GM23248 (cell line): ENCODE measurements at places on chromosomes 11 and 22. TPM values are rescaled to one million over a fixed set of nuclear protein-coding genes. Genes with fewer than 3 reads are reported as not detected.

DNA sequence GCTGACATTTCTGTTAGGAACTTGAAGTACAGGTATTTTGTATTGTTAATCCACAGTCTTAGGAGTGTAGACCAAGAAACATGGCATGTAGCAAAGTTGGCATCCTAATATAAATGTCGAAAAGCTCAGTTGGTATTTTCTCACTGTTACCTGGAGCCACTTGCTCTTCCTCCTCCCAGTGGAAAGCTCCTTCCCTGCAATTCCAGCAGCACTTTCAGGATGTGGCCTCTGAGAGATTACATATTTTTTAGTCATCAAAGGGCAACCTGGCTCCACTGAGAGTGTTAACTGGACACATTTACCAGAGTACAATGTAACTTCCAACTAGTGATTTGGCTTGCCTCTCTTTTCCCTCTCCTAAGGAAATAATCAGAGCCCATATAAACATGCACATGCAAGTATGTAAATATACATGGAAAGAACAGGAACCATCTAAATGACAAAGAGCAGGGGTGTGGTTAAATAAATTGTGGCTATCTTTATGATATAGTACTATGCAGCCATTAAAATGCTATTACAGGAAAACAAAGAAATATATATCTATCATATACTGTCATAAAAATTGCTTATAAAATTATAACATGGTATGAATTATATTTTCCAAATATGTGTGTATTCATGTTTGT is 14.3 kb upstream of the EED start:
- no peaks in the 10 kb centered on the region for H3K36me3 ChIP-seq
- peaks cover 14% of the 10 kb centered on the region for H3K4me1 ChIP-seq
- H3K27ac ChIP-seq: peak overlapping the region; percentile 44
- H3K27me3 ChIP-seq: no peaks in the 10 kb centered on the region
- H3K4me3 ChIP-seq: no peak overlapping the region

CACNA1I gene
- not detected in 2 replicates for total RNA-seq

DNA sequence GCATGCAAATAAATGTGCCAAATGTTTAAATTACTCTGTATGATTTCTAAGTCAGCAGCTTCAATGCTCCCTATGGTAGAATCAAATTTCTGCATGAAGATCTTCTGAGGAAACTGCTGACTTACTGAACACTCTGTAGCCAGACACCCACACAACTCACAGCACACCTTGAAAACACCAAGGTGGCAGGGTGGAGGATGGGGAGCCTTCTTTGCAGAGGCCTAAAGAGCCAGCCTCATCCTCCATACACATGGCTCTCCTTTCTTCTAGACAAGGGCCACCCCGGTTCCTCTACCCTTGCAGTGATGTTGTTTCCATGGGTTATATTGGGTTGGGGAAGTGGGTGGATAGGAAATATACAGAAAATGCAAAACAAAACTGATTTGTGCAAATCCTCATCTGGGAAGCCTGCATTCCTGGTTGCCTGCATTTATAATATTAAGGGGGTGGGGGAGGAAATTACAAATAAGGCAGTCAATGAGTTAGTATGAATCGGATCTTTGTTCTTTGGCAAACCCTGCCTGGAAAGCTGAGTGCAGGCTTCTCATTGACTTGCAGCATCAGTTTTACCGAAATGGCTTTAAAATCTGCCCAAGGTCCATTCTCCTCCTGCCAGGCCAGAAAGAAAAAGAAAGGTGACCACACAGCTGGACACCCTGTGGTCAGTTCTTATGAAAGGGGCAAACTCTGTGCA is 15.8 kb upstream of the ETS1 start:
- H3K36me3 ChIP-seq: no peaks in the 10 kb centered on the region
- H3K4me1 ChIP-seq: peaks cover 12% of the 10 kb centered on the region
- no peak for DNase-seq
- H3K27me3 ChIP-seq: no peaks in the 10 kb centered on the region
- no peak overlapping the region for H3K4me3 ChIP-seq

DNA sequence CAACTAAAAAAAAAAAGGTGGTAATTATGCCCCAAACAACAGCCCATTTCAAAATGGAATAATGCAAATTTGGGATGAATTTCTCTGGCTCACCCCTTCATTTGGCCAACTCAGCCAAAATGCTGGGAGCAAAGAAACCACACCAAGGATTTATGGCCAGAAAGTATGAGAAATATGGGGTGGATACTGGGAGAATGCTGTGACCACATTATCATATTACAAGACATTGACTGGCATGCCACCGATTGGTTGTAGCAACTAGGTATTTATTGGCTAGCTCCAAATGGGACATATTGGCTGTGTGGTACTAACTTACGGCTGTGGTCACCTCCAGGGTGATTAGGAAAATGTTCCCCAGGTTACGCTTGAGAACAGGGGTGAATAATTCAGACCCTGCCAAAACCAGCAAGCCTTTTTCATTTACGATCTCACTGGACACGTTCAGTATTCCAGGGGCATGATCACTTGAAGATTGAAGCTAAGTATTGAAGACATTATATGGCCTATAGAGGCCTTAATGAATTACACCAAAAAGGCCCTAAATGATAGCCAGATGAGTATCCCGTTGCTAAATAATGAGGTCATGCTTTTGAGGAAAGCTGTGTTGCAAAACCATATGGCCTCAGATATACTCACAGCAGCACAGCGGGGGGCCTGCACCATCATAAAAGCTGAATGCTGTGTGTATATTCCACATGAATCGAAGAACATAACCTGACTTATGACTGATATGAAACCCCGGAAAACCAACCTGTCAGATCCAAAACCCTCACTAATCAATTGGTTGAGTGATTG is 3.8 kb upstream of the FDX1 start:
- H3K4me1 ChIP-seq: peaks cover 23% of the 10 kb centered on the region
- H3K27me3 ChIP-seq: no peaks in the 10 kb centered on the region
- H3K27ac ChIP-seq: peak overlapping the region; percentile 80
- peak; percentile 98 for DNase-seq

GRCh38 chr11:14237444-14237961 is 121.5 kb downstream of the RRAS2 start:
- no peak overlapping the region for H3K27ac ChIP-seq
- H3K27me3 ChIP-seq: peaks cover 14% of the 10 kb centered on the region
- DNase-seq: no peak

GRCh38 chr11:86370922-86371594 is 3.6 kb upstream of the CCDC81 start:
- peak overlapping the region; percentile 46; the same call in 1 of the 2 replicates for H3K27ac ChIP-seq
- peak; percentile 79 for DNase-seq
- no peaks in the 10 kb centered on the region for H3K27me3 ChIP-seq
- no peaks in the 10 kb centered on the region for H3K36me3 ChIP-seq
- 0 out of 2 replicates have a peak, but pooled peaks cover 7% of the 10 kb centered on the region for H3K4me1 ChIP-seq

- no peaks in the 10 kb centered on the region for H3K27me3 ChIP-seq
- no peak overlapping the region for H3K4me3 ChIP-seq
- peaks cover 18% of the 10 kb centered on the region; the same call in 1 of the 2 replicates for H3K36me3 ChIP-seq
- DNase-seq: no peak
- no peak overlapping the region for H3K27ac ChIP-seq
Measured at GRCh38 chr22:23803001-23803819, 16.4 kb downstream of the SMARCB1 start.

GRCh38 chr22:49616356-49617231 is 211.1 kb downstream of the BRD1 start:
- H3K36me3 ChIP-seq: no peaks in the 10 kb centered on the region
- H3K4me1 ChIP-seq: no peaks in the 10 kb centered on the region
- no peak for DNase-seq
- H3K4me3 ChIP-seq: no peak overlapping the region

DNAJC4 gene
- 2.7 and 11.0 TPM in 2 replicates for total RNA-seq

CWC15 gene
- total RNA-seq: 26.7 and 30.4 TPM in 2 replicates

- peak; percentile 67 for DNase-seq
- H3K36me3 ChIP-seq: no peaks in the 10 kb centered on the region
- peak overlapping the region; percentile 70 for H3K4me3 ChIP-seq
Measured at GRCh38 chr11:43576320-43576802, 104.2 kb upstream of the HSD17B12 start.

DUSP8 gene
- 0.11 TPM in 1 of 2 replicates, not detected in the other for total RNA-seq

FSHB gene
- total RNA-seq: not detected in 2 replicates

GRCh38 chr22:43113526-43114251 is 3.1 kb downstream of the BIK start:
- no peak overlapping the region for H3K4me3 ChIP-seq
- no peak overlapping the region for H3K27ac ChIP-seq
- peaks cover 20% of the 10 kb centered on the region for H3K27me3 ChIP-seq
- H3K36me3 ChIP-seq: no peaks in the 10 kb centered on the region

SYT8 gene
- not detected in 2 replicates for total RNA-seq

GRCh38 chr22:30933457-30933856 is 35.1 kb downstream of the MORC2 start:
- no peak overlapping the region for H3K4me3 ChIP-seq
- no peaks in the 10 kb centered on the region for H3K27me3 ChIP-seq
- H3K27ac ChIP-seq: no peak overlapping the region
- no peak for DNase-seq
- H3K36me3 ChIP-seq: peaks cover 59% of the 10 kb centered on the region
- no peaks in the 10 kb centered on the region for H3K4me1 ChIP-seq

DNA sequence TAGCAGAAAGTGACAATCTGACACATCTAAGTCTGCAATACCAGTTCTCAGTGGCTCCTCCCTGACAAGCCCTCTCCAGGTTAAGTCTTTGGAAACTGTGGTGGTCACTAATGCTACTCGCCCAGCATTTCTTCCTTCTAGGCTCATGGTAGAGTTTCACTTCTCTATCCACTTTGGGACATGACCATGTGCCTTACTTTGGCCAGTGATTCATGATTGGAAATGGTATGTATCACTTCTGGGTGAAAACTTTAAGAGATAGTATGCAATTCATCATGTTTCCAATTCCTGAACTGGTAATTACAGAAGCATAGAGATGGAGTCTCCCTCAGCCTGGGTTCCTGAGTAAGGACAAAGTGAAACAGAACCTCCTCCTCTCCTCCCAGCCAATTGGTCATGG is 151.5 kb upstream of the LMO1 start:
- H3K27ac ChIP-seq: no peak overlapping the region
- H3K4me1 ChIP-seq: no peaks in the 10 kb centered on the region
- H3K36me3 ChIP-seq: no peaks in the 10 kb centered on the region
- no peak for DNase-seq
- no peak overlapping the region for H3K4me3 ChIP-seq

ALDH3B1 gene
- total RNA-seq: 63.9 and 70.7 TPM in 2 replicates

IFTAP gene
- 11.3 and 27.5 TPM in 2 replicates for total RNA-seq

TREH gene
- total RNA-seq: not detected in 2 replicates

SLC35E4 gene
- total RNA-seq: 12.9 and 16.4 TPM in 2 replicates

DNA sequence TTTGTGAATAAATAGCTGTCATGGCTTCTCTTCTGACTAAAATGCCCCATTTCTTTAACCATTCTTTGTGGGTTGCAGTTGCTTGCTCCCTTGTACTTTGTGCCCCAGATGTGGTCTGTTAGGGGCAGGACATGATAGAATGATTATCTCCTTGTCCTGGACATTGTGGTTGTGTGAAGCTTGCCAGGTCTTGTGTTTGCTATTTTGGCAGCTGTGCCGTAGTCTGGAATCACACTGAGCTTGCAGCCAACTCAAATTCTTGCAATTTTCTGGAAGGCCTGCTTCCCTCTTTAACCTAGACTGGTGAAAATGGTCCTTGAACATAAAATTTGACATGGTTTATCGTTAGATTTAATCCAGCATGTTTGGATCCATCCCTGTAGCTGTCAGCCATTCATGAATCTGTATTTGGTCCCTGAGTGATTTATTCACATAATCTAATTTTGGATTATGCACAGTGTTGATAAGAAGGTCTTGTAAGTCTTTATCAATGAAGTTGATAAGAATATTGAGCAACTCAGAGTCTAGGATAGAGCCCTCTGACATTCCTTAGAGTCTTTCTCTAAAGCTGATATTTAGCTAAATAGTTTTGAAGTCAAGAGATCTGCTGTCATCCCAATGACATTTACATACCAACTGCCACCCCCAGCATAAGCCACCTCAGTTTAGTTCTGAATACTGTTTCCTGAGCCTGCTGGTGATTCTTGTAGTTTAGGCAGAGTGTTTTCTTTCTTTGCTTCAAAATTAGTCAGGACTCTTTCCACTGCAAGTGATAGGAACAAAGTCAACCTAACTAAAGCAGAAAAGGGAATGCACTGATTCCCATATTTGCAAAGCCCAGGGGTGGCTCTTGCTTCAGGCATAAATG is 9.8 kb downstream of the SPON1 start:
- H3K4me3 ChIP-seq: no peak overlapping the region
- H3K4me1 ChIP-seq: peaks cover 12% of the 10 kb centered on the region
- peak; percentile 42 for DNase-seq
- no peaks in the 10 kb centered on the region for H3K36me3 ChIP-seq

- H3K27ac ChIP-seq: no peak overlapping the region
- DNase-seq: no peak
- H3K36me3 ChIP-seq: no peaks in the 10 kb centered on the region
- H3K4me3 ChIP-seq: no peak overlapping the region
- peaks cover 6% of the 10 kb centered on the region; the same call in 1 of the 2 replicates for H3K27me3 ChIP-seq
- H3K4me1 ChIP-seq: peaks cover 4% of the 10 kb centered on the region; the same call in 1 of the 2 replicates
Measured at GRCh38 chr22:48088926-48089536, 1326.6 kb downstream of the TBC1D22A start.

GRCh38 chr11:119179983-119180382 is 5.3 kb upstream of the NHERF4 start:
- no peak for DNase-seq
- no peak overlapping the region for H3K4me3 ChIP-seq
- H3K27ac ChIP-seq: no peak overlapping the region

NRXN2 gene
- 0.51 and 5.6 TPM in 2 replicates for total RNA-seq

OR4X1 gene
- not detected in 2 replicates for total RNA-seq

BTG4 gene
- not detected in 2 replicates for total RNA-seq

TTC36 gene
- 1.1 TPM in 1 of 2 replicates, not detected in the other for total RNA-seq

- peaks cover 51% of the 10 kb centered on the region for H3K4me1 ChIP-seq
- H3K36me3 ChIP-seq: peaks cover 48% of the 10 kb centered on the region
- peak; percentile 67 for DNase-seq
- peak overlapping the region; percentile 95 for H3K27ac ChIP-seq
Measured at GRCh38 chr11:93740031-93740729, 1.1 kb downstream of the TAF1D start.

GRCh38 chr11:1748636-1749394 is 1.6 kb downstream of the IFITM10 start:
- DNase-seq: peak; percentile 79
- H3K4me1 ChIP-seq: peaks cover 21% of the 10 kb centered on the region
- no peaks in the 10 kb centered on the region for H3K36me3 ChIP-seq

- H3K4me1 ChIP-seq: peaks cover 15% of the 10 kb centered on the region
- no peaks in the 10 kb centered on the region for H3K27me3 ChIP-seq
- H3K27ac ChIP-seq: peak overlapping the region; percentile 78
- H3K4me3 ChIP-seq: no peak overlapping the region
Measured at GRCh38 chr11:3123761-3124733, 41.1 kb downstream of the OSBPL5 start.

FAM111B gene
- total RNA-seq: 2.1 and 4.5 TPM in 2 replicates

DNA sequence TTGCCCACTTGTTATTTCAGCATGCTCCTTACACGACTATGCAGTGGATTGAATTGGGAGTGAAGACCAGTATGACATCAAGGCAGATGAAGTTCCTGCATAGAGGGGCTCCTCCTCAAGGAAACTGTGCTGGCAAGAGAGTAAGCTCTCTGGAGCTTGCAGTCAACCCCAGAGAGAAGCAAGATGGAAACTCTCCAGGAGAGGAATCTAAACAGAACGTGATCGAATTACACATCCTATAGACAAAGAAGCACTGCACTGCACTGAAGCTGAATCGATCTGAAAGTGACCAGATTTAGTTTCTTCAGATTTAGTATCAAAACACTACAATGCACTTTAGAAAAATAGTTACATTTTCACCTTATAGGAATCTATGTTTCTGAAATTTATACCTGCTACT is 947.7 kb upstream of the TENM4 start:
- no peaks in the 10 kb centered on the region for H3K36me3 ChIP-seq
- no peaks in the 10 kb centered on the region for H3K4me1 ChIP-seq
- no peak for DNase-seq
- no peak overlapping the region for H3K4me3 ChIP-seq
- no peaks in the 10 kb centered on the region for H3K27me3 ChIP-seq

- no peaks in the 10 kb centered on the region for H3K27me3 ChIP-seq
- peaks cover 48% of the 10 kb centered on the region for H3K4me1 ChIP-seq
- H3K27ac ChIP-seq: peak overlapping the region; percentile 93
- DNase-seq: peak; percentile 82
- peak overlapping the region; percentile 99 for H3K4me3 ChIP-seq
Measured at GRCh38 chr11:122100756-122101080, 15.3 kb downstream of the BLID start.
